ENCODE measurements at places on chromosomes 2 and 18.

DNA sequence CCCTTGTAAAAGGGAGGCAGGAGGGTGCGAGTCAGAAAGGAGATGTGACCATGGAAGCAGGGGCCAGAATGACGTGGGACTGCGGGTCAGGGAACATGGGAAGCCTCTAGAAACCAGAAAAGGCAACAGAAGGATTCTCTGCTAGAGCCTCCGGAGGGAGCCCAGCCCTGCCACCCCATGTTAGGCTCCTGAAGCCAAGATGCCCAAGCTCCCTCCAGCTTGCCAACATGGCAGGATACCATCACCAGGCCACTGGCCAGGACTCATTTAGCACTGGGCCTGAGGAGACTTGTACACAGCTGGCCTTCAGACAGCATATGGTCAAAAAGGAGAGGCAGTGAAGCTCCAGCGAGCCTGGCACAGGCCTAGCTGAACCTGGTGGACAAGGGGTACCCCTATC, 5.6 kb downstream of the TMEM247 start:
- DNase-seq: no peak

- no peak for DNase-seq
These were observed 2.8 kb downstream of the SH3BP4 start for GRCh38 chr2:234954551-234954992.

DNA sequence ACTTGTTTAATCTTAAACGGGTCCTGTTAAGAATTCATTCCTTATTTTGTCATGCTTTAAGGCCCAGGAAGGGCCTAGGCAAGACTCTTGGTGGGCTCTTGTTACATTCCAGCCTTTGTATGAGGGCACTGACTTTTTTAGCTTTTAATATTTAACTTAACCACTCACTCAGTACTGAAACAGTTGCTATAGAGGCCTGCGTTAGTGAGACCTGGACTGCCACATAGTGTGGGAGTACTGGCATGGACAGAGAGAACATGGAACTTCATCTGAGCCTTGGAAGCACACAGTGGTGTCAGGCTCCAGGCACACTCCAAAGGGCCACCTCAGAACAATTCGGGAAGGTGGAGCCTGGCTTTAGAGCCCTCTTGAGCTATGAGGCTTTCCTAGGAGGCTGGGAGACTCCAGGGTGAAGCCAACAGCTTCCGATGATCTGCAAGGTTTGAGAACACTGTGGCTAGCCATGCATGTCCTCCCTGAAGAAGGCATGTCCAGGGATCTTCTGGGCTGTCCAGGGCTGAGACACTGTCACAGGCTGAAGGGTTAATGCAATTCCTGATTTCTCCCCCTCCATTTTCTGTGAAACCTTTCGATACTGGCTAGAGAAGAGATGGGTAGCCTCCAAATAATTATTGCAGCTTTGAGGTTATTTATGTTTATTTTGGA, 155.4 kb upstream of the ACAA2 start:
- no peak for DNase-seq

DNA sequence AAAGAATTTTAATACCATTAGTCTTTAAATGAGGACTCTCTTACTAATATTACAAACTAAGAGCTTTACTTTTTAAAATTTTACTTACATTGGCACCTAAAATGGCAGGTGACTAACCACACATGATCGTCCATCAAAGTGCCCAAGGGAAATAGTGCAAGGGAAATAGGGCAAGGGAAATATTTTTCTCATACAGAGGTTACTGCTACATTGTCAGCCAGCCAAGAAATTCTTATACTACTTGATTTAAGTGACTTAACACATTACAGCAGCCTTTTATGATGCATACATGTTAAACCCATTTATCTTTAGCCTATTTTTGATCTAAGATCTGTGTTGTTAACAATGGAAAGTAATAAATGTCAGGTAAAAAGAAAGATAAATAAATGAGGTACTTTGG, 587.2 kb upstream of the PKDCC start:
- DNase-seq: no peak

- no peak for DNase-seq
These were observed 83.3 kb upstream of the MAP2 start for GRCh38 chr2:209340522-209340921.

DNA sequence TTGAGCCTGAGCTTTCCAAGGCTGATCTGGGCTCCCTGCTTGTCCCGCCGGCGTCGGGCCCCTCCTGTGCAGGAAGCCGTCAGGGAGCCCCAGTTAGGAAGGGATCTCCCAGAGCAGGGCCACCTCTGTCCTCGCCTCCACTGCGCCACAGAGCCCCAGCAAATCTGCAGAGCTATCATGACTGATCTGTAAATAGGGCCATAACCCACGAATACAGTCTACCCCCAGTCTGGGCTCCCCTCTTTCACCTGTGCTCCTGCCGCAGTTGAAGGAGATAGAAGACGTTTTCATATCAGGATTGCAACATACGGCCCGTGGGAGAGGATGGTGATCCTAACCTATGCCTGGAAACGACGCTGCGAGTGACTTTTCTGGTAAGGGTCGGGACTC, 138.7 kb downstream of the PTGR3 start:
- DNase-seq: no peak

GRCh38 chr2:187552828-187553681, 1.2 kb downstream of the TFPI start:
- no peak for DNase-seq

DNA sequence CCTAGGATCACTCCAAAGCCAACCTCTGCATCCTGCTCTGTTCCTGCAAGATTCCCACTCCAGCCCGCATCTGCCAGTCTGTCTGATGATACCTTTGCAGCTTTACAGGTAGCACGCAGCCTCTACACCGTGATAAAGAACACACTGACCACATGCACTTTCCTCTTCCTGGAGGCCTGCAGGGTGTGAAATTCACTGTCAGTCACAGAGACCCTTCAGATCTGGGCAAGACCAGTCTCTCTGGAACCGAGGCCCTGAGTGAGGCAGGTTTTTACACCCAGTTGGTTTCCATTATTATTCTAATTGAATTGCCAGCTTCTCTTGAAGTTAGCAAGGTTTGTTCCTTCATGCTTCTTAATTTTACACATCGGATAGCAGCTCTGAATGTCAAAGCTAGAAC, 30.5 kb upstream of the TWIST2 start:
- no peak for DNase-seq

- no peak for DNase-seq
These were observed 492.6 kb downstream of the SLC4A3 start for GRCh38 chr2:220120041-220120440.

- DNase-seq: no peak
These were observed 701.8 kb downstream of the NR4A2 start for GRCh38 chr2:155630760-155631159.

GRCh38 chr2:151021747-151022452, 239.8 kb downstream of the RBM43 start:
- no peak for DNase-seq

- DNase-seq: no peak
These were observed 327.7 kb downstream of the TGIF1 start for GRCh38 chr18:3777719-3778118.

- DNase-seq: peak; percentile 4
These were observed 102.6 kb downstream of the VSNL1 start for GRCh38 chr2:17643031-17643615.

DNA sequence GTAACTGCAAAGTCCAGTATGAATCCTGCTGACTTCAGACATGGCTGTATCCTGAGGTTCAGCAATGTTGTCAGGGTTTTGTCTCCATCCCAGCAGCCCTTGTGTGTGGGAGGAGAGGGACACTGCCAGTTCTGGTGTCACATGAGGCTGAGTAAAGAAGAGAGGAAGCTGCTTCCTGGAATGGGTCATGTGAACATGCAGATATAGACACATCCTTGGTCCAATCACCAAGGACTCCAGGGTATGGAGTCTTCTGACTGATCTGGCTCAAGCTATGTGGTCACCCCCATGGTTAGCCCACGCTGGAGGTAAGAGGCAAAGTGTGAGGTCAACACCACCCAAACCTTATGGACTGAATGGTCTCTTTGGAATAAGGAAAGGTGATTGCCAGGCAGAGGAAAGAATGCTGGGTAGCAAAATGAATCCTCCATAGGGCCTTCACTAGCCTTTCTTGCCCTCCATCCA, 134.4 kb upstream of the SLC1A4 start:
- peak; percentile 13 for DNase-seq

GRCh38 chr2:1414121-1414520, 858 bp downstream of the TPO start:
- DNase-seq: no peak

GRCh38 chr2:235227590-235227989, 266.3 kb upstream of the AGAP1 start:
- DNase-seq: no peak

DNA sequence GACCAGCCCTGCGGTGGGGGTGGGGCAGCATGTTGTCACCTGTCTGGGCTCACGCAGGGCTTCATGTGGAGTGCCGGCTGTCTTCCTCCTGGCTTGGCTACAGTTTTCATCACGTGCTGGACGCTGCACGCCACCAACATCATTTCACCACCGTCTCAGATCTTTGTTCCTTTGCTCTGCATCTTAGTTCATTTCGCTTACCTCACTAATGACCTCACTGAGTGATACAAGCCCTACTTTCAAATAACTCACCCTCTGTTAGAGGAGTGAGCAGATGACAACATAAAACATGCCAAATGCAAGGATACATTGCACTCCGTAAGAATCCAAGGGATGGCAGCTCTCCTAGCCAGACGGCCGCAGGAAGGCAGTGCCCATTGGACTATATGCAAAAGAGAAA, 527.5 kb downstream of the GALR1 start:
- DNase-seq: no peak

DNA sequence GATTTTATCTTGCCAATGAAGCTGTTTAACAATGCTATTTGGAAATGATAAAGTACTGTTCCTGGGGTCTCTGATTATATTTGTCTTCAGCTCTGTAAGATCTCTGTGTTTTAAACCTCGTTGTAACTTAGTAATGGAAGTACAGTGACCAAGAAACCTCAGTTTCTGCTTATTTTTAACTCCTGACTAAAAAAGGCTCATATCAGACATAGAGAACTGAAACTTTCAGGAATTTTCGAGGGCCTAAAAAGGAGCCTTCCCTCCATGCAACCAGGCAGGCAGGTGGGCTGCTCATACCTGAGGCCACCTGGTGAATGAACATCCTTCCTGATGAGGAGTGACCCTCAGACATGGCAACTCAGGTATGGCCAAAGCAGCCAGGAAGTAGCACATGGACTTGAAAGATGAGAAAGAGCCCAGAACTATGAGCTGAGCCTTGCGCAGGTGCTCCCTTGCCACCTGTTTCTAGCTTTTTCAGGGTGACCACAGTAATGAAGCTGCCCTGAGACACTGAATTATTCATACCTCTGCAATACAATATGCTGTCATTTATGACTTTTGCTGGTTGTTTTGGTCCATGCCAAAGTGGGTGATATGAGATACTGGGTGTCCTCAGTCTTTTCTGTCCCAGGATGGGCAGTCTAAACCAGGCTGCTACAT, 23.9 kb downstream of the MYO3B start:
- no peak for DNase-seq

GRCh38 chr2:70472221-70472890, 81.3 kb downstream of the TGFA start:
- no peak for DNase-seq

DNA sequence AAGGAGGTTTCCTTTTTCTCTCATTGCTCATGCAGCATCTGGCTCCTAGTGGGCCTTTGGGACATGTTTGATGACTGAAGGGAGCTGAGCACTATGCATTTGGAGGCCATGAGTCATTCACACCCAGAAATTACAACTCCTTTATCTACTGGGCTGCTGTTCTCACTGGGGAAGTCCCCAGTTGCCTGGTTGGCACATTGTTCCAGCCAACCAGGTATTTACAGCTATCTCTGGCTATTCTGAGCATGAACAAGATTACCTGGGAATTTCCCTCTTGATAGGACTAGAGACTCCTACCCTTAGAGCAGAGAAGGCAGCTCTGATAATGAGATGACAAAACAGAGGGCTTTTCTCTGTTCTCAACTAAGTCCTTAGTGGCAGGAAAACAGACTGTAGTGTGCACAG, 206.5 kb downstream of the SETBP1 start:
- no peak for DNase-seq

GRCh38 chr2:88690591-88691338, 708 bp upstream of the RPIA start:
- DNase-seq: no peak

All from GDM1 (cell line).